ENCODE measurements at places on chromosomes 1 and 21.

DNA sequence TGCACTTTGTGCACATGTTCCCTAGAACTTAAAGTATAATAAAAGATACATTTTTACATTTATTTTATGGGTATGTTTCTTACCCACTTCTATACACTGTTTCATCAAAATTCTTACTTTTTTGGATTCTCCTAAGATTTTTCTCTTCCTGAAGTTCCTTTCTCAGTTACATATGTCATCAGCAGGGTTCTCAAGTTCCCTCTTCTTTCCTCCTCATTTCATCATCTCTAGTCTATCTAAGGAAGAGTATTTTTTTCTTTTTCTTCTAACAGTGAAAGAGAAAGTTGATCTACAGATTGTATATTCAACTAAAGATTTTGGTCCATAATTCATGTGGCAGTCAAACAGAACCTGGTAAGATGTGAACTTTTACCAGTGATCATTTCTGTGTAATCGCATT is 41.2 kb upstream of the CYYR1 start:
- DNase-seq: no peak

GRCh38 chr1:180181048-180181447 is 26.4 kb downstream of the QSOX1 start:
- DNase-seq: no peak

- DNase-seq: no peak
Observed at GRCh38 chr1:59410457-59410856, 113.6 kb downstream of the FGGY start.

- peak; percentile 25 for DNase-seq
Observed at GRCh38 chr1:100354971-100355394, 2.7 kb downstream of the CDC14A start.

- no peak for DNase-seq
Observed at GRCh38 chr1:192477630-192478029, 97.9 kb upstream of the RGS1 start.

DNA sequence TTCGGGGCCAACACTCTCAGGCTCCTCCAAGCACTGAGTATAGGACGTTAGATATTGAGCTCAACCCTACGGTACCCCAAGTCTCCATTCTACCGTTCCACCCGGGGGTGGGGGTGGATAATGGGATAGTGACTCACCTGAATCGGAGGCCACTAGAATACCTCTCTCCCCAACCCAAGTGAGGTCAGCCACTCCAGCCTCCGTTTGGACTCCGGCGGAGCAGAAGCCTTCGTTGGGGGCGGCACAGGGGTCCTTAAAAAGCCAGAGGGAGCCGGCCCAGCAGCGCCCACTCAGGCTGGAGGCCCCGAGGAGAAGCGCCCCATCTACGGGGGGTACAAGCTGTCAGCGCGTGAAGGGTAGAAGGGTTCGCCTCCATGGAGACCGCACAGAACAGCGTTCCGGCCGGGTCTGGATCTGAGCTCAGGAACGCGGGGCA is 556 bp downstream of the WDR77 start:
- no peak for DNase-seq

DNA sequence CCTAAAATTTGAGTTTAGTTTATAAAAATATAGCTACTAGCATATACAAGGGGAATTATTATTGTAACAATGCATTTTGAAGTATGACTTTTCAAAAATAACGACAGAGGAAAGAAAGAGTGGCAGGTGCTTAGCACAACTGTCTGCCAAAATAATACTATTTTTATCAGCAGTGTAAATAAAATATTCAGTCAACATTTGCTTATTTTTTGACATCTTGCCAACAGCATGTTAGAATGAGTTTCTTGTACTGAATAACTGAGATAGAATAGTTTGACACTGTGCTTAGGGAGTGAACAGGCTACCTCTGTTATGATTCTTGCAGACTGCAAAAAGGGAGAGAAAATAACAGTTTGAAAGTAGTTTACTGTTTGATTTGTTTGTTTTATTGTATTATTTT is 909.8 kb downstream of the BRINP3 start:
- no peak for DNase-seq

DNA sequence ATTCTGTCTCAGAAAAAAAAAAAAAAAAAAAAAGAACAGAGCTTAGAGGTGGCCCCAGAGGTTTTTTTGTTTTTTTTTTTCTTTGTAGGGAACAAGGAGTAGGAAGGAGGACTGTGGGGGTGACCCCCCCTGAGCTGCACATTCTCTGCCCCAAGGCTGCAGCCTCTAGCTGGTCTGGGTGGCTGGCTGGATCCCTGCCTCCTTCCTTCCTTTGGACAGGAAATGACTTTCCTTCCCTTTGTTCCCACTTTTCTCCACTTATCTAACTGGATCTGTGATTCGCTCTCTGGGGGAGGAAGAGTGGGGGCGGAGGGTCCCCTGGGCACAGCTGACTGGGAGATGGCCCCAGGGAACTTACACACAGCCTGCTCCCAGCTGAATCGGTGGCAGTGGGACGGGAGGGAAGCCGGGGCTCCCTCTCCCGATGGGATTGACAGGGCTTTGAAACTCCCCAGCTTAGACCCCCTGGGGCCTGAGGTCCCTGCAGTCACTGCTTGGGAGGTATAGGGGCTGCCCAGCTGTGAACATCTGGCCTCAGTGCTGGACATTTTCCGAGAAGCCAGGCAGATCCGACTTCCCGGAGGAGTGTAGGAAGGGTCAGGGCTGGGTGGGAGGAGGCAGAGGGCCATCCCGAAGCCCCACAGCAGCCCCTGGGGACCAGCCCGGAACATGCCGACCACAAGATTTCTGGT is 2.1 kb downstream of the FBLIM1 start:
- no peak for DNase-seq

DNA sequence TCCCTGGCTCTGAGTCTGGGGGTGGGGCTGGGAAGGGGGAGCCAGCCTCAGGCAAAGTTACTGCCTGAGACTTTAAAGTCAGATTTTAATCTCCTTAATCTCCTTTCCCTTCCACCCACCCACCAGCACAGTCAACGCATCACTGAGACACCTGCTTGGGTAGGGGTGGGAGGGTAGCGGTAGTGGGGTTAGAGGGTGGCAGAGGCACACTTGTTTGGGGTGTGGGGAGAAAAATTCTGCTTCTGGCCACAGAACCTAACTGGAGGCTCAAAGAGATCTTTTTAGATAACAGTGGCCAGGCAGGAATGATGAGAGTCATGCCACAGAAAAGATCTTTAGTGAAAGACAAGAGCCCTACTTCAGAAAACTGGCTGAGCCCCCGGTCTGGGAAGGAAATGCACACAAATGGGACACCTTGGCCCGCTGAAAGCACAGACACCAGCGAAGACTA is 44.1 kb downstream of the CD247 start:
- DNase-seq: no peak

GRCh38 chr1:26064553-26064952 is 2.9 kb downstream of the TRIM63 start:
- DNase-seq: no peak

- no peak for DNase-seq
Observed at GRCh38 chr1:36115200-36115669, 9.8 kb downstream of the COL8A2 start.

GRCh38 chr1:66671455-66671854 is 80.8 kb upstream of the DYNLT5 start:
- DNase-seq: no peak
